ENCODE measurements at places on chromosomes 5 and 9. TPM values are rescaled to one million over a fixed set of nuclear protein-coding genes. Genes with fewer than 3 reads are reported as not detected.

- DNase-seq, result no peak
These were observed 38.9 kb upstream of the DAB2IP start for GRCh38 chr9:121612511-121612998.

Gene STOM
- total RNA-seq, result 50.3 TPM

Gene TDRD7
- 6.3 TPM for total RNA-seq

GRCh38 chr9:1009101-1009707, 32.7 kb downstream of the DMRT3 start:
- peak; percentile 93 for DNase-seq

Gene GNE
- 23.3 TPM for total RNA-seq

DNA sequence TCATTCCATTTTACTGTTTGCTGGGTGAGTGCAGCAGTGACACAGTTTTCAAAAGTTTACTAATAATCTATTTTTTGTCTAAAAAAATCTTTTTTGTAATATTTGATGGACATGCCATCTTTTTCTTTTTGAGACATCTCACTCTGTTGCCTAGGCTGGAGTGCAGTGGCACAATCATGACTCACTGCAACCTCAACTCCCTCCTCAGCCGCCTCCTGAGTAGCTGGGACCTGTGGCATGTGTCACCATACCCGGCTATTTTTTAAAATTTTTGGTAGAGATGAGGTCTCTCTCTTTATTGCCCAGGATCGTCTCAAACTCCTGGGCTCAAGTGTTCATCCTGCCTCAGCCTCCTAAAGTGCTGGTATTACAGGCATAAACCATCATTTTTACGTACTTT, 86.0 kb downstream of the KDM4C start:
- no peak for DNase-seq

Gene SELENOP
- not detected for total RNA-seq

DNA sequence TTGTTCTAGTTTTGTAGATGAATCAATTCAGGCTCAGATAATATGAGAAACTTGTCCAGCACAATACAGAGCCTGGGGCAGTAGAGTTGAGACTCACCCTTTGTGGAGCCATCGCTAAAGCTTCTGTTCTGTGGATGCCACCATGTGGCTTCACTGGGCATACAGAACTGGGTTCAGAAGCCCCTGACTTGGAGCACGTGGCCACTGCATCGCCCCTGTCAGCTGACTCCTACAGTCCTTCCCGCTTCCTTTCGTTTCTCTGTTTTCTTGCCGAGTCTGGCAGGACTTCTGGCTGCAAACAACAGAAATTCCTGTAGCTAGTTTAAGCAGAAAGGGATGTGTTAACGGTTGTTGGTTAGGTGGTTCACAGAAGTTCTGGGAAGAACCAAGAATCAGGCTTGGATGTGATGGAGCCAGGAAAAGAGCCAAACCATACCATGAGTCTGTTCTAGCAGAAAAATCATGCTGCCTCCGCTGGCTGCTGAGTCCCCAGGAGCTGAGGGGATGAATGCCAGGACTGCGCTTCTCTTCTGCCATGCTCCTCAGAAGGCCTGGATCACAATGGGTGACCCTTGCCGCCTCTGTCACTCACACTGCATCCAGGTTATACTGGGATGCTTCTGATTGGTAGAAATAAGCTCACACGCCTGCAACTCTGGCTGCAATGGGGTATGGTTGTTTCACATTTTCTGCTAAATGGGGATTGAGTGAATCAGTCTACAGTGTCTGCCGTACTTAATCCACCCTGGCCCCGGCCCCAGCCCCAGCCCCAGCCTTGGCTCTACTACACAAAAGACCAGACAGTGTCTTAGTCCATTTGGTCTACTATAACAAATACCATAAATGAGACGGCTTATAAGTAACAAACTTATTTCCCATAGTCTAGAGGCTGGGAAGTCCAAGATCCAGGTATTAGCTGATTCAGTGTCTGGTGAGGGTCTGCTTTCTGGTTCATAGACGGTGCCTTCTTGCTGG, 262.5 kb downstream of the GOLPH3 start:
- no peak for DNase-seq

Gene FAM153A
- total RNA-seq, result 12.8 TPM

- DNase-seq, result no peak
These were observed 108.8 kb downstream of the ESM1 start for GRCh38 chr5:54876556-54876955.

GRCh38 chr5:155919725-155920124, 407.2 kb upstream of the SGCD start:
- DNase-seq, result no peak

DNA sequence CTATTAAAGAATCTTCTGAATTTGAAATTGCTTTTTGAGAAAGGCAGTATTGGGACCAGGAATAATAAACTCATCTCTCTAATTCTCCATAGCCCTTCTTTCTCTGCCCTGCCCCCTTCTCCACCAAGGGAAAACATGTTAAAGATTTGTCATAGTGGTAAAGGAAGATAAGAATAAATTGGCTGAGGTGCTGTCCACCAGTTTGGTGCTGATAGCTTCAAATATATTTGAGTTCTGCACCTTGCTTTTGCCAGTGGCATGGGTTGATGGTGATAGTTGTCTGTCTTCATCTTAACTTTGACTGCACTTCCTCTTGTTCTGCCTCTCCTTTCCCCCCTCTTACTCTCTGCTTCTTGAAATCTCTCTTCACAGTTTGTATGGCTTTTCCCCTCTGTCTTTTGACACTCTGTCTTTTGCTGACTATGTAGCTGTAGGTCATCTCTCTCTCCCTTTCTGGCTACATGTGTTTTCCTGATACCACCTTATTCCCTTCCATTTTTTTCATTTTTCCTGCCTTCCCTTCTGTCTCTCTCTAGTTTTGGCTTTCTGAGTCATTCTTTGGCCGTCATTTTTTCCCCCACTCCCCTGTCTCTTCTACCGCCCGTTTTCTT, 56.6 kb downstream of the NDUFS4 start:
- DNase-seq, result no peak

Gene PSAT1
- total RNA-seq, result 91.3 TPM

- DNase-seq, result no peak
These were observed 92.0 kb downstream of the DCP2 start for GRCh38 chr5:113068559-113068958.

GRCh38 chr5:56816546-56817081, 1.3 kb downstream of the MAP3K1 start:
- DNase-seq, result peak; percentile 92

Gene ENC1
- 1.2 TPM for total RNA-seq

Gene PCDHB2
- not detected for total RNA-seq

GRCh38 chr5:142717582-142718215, 31.8 kb upstream of the FGF1 start:
- DNase-seq, result peak; percentile 66

Measured in activated CD4-positive, alpha-beta T cell treated with anti-CD3 and anti-CD28 coated beads, Interleukin-2, amount 10 ng/mL, durations not matched to agents 24 days and 14 days (primary cell).